ENCODE measurements at places on chromosomes 12 and 14.

GRCh38 chr12:12240662-12241340, 26.0 kb downstream of the LRP6 start:
- peak; percentile 54 for DNase-seq

GRCh38 chr14:32010604-32011125, 66.4 kb upstream of the ARHGAP5 start:
- DNase-seq: peak; percentile 38

- DNase-seq: peak; percentile 41
Measured at GRCh38 chr14:33847066-33847465, 103.8 kb downstream of the EGLN3 start.

- DNase-seq: no peak
Measured at GRCh38 chr12:19886065-19886464, 446.8 kb downstream of the AEBP2 start.

GRCh38 chr14:65164068-65164824, 61.9 kb upstream of the MAX start:
- DNase-seq: peak; percentile 52

- no peak for DNase-seq
Measured at GRCh38 chr14:72613231-72613974, 280.5 kb downstream of the DPF3 start.

DNA sequence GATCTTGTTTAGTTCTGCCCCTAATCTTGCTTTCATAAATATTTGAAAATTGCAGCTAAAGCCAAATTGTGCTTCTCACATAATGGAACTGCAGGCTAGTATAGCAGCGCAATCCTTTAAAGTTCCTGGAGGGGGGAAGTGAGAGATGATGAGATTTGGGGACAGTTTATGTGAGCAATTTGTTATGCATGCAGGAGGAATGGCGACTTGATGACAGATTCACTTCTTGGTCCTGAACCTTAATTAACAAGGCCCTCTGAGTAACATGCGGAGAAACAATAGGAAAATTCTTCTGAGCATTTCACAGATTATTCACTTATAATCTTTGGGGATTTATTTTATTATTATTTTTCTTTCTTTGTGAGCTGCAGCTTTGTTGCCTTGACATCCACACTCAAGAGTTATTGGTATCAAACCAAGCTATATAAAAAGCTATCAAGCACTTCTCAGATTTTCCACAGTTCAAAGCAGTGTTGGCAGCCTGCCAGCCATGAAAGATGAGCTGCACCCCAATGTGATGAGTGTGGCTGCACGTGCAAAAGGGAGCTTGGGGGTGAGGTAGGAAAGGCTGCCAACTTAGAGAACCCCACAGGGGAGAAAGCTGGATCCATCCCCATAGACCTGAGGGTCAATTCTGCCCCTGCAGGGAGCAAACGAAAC, 1662.2 kb upstream of the FLRT2 start:
- no peak for DNase-seq

DNA sequence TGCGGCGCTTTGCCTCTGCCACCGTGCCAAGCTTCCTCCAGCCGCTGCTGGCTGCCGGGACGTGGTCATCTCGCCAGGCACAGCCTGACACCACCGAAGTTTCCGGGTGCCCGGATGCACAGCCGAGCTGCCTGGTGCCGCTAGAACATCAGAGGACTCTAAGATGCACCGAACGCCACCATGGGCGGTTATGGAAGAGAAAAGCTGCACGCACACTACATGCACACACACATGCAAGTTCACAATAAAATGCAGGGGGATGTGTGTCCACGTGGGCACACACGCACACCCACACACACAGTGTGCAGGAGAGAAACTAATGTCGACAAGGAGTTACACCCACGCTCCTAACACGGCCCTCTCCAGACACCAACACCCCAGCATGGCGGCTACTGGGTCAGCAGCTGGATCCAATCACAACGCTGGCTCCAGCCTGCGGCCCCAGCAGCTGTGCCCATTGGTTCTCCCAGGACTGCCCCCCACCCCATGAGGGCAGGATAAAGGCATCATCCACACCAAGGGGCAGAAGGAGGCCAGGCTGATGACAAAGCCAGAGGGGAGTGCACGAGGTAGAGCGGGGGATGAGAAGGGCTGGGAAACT, 82.7 kb downstream of the BCL11B start:
- DNase-seq: no peak

GRCh38 chr12:58877243-58877743, 43.0 kb downstream of the LRIG3 start:
- peak; percentile 86 for DNase-seq

GRCh38 chr14:23353433-23353780, 720 bp upstream of the SLC22A17 start:
- DNase-seq: no peak

DNA sequence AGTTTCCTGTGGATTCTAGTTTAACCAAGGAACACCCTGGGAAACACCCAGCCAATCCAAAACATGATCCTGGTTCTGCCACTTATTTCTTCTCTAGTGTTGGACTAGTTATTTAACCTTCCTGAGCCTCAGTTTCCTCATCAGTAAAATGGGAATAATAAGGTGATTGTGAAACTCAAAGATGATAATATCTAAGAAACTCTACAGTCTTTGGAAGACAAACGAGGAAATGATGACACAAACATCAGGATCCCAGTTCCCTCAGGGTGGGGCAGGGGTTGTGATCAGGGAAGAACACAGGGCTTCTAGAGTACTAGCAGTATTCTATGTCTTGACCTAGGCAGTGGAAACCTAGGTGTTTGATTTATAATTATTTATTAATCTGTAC, 18.1 kb upstream of the TMEM106C start:
- no peak for DNase-seq

DNA sequence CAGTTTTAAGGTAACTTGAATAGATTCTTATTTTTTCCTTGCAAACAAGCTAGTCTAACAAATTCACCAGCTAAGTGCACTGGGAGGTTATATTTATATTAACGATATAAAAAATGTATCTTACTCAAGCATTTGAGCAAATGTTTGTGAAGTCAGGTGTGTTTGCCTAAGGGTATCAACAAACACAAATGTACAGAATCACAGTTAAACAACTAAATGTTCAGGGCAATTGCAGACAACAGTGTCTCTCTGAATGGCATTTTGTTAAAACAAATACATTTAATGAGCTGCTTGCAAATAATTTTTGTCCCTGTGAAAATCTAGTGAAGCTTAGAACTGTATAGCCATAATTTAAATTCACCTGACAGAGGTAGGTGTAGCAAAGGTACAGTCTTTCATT, 28.2 kb upstream of the FLRT2 start:
- DNase-seq: no peak

GRCh38 chr12:49776413-49776812, 35.1 kb downstream of the TMBIM6 start:
- DNase-seq: peak; percentile 82

GRCh38 chr12:52243856-52244614, 11.0 kb downstream of the KRT7 start:
- DNase-seq: peak; percentile 92

GRCh38 chr12:99154216-99154982, 493.2 kb upstream of the GARIN6 start:
- DNase-seq: no peak

GRCh38 chr14:63367742-63368364, 49.1 kb upstream of the GPHB5 start:
- DNase-seq: no peak

- peak; percentile 43 for DNase-seq
Measured at GRCh38 chr14:57889245-57889644, 23.4 kb upstream of the SLC35F4 start.

DNA sequence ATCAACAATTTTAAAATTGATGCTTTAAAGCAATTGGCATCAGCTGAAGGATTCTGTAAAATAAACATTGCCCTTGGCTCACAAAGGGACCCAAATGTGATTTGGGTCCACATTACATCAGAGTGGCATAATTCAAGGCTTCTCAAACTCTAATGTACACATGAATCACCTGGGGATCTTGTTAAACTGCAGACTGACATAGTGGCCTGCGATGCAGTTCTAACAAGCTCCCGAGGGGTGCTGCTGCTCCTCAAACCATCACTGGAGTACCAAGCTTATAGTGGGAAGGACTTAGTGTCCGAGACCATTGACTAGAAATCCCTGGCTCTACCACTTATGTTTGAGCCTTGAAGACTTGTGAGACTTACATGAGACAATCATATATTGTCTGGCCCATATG, 31.8 kb upstream of the DNM1L start:
- DNase-seq: no peak

GRCh38 chr14:84144166-84144565, 1385.8 kb upstream of the FLRT2 start:
- no peak for DNase-seq

GRCh38 chr12:78248321-78248720, 417.6 kb downstream of the NAV3 start:
- no peak for DNase-seq

DNA sequence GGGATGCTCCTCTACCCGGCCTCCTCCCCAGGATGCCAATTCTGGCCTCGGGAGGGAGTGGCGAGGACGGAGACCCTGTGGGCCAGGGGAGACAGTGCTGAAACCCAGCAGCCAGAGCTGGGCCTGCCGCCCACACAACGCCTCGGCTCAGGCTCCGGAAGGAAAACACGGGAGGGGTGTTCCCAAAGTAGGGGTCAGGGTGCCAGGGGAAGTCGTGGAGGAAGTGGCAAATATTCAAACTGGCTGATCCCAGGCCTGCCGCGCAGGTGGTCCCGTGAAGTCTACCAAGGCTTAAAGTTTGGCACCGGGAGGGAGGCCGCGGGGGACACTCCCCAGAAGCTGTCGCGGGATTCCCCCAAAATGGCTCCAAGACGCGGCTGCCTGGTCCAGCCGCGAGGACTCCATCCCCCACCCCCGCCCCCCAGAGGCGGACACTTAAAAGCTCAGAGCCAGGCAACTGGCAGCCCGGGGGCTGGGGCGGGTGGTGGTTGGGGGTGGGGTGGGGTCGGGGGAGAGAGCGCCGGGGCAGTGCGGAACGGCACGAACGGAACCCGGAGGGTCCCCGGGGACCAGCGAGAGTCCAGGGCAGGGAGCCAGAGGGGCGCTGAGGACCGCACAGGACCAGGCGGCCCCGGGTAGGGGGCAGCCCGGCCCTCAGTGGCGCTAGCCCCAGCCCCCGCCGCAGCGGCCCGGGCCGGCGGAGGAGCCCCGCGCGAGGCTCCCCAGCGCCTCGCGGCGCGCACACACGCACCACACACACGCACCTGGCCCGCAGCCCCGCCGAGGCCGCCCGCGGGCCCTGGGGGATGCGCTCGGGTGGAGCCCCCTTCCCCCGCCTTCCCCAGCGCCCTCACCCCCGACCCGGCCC, 20.0 kb downstream of the BEGAIN start:
- no peak for DNase-seq

GRCh38 chr12:93922583-93923006, 225.8 kb upstream of the PLXNC1 start:
- no peak for DNase-seq

- DNase-seq: no peak
Measured at GRCh38 chr14:93173943-93174395, 10.7 kb downstream of the MOAP1 start.

DNA sequence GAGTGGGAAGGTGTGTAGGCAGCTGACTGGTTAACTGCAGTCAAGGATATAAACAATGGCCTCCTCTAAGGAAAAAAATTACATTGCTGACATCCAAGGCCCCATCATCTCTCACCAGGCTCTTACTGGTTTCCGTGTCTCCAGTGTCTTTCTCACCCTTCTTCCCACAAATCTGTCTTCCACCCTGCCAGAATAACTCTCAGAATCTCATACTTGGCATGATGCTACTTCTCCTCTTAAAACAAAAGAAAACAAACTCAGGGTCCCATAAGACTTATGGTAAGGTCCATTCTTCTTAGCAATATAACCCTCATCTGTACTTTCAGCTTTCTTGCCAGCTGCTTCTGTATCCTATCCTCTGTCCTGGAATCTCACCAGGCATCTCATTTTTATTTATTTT, 68.9 kb downstream of the SUSD6 start:
- DNase-seq: no peak

DNA sequence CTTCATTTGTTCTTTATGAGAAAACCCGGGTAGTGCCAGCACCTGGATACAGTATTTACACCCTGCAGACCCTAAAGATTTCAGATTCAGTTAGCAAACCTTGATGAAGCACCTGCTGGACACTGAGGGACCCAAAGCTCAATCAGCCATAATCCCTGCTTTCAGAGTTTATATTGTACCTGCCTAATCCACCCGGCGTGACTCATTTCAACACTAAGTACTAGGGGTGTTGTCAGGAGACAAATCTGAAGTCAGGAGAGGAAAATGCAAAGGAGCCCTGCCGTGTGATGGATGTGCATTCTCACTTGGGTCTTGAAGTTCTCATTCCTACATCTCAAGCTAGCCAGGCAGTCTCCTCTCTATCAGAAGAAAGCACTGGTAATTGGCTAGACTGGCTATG, 176.7 kb upstream of the BCL2L14 start:
- DNase-seq: no peak

GRCh38 chr12:103852498-103852997, 11.5 kb upstream of the NT5DC3 start:
- no peak for DNase-seq

DNA sequence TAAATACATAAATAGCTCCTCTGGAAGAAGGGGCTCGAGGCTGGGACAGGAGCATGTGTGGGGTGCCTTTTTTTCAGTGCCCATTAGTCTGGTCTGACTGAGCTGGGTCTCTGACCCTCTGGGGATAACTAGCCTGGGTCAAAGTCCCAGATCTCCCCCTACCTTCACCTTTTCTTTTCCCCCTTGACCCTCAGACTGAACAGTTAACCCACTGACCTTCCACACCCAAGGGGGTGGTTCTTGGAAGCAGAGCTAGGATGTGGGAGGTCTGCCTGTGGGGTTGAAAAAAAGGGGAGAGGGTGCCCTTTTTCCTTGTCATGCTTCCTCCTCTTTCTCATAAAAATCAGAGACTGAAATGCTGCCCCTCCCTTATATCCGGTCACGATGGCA, 925 bp upstream of the GLI1 start:
- DNase-seq: no peak

DNA sequence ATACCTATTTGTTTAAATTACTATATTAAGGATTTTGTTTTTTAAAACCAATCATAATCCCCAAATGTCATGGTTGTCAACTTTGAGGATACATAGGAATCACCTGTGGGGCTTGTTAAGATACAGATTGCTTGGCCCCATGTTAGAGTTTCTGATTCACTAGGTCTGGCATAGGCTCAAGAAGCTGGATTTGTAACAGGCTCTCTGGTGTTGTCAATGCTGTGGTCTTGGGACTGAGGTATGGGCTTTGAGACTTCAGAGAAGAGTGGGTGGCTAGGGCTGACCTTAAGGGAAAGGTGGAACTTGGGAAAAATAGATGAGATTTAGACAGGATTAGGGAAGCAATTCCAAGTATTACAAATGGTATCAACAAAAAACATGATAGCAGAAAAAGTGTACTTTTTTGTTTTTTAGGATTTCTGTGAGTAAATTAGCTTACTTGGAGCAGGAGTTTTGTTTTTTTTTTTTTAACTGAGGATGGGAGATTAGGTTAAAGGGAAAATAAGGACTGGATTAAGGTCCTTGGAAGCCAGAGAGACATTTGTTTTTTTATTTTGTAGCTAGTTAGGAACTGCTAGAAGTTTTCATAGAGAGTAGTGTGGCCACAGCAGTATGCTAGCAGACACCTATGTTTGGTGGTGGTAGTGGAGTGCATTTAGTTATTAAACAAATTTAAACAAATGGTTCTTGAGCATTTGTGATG, 88.6 kb downstream of the RAD51B start:
- DNase-seq: peak; percentile 7

Measured in AG10803 (cell line).